ENCODE measurements at places on chromosomes 2 and 18. TPM values are rescaled to one million over a fixed set of nuclear protein-coding genes. Genes with fewer than 3 reads are reported as not detected.

Gene FBXO15
- polyA plus RNA-seq, result 0.41 TPM

Gene EPB41L3
- polyA plus RNA-seq, result 28.7 TPM

Gene NT5DC4
- polyA plus RNA-seq, result not detected

Gene KLHL41
- polyA plus RNA-seq, result 0.34 TPM

Gene ABCB11
- polyA plus RNA-seq, result 0.04 TPM

Gene DIS3L2
- 16.6 TPM for polyA plus RNA-seq

Gene KDM3A
- polyA plus RNA-seq, result 20.4 TPM

Gene PRLH
- not detected for polyA plus RNA-seq

Gene SERPINB10
- polyA plus RNA-seq, result 0.06 TPM

Gene UGT1A6
- polyA plus RNA-seq, result 22.4 TPM

Gene NAPG
- polyA plus RNA-seq, result 12.4 TPM

Gene NFATC1
- polyA plus RNA-seq, result 1.9 TPM

Gene CCDC141
- 0.01 TPM for polyA plus RNA-seq

Gene DNAJC5G
- polyA plus RNA-seq, result 0.05 TPM

Gene SMAD4
- polyA plus RNA-seq, result 6.1 TPM

Gene GCG
- polyA plus RNA-seq, result 0.10 TPM

Gene ASIC4
- 0.02 TPM for polyA plus RNA-seq

Gene SMCHD1
- 7.6 TPM for polyA plus RNA-seq

Gene POTEJ
- not detected for polyA plus RNA-seq

Gene TMEM247
- not detected for polyA plus RNA-seq

Gene GALNT5
- 5.6 TPM for polyA plus RNA-seq

Gene SERPINB11
- 6.4 TPM for polyA plus RNA-seq

Gene CHMP3
- 46.1 TPM for polyA plus RNA-seq

Gene EMX1
- polyA plus RNA-seq, result 0.05 TPM

Gene TCF23
- polyA plus RNA-seq, result 0.02 TPM

Gene EGR4
- not detected for polyA plus RNA-seq

Gene SKOR2
- not detected for polyA plus RNA-seq

Gene INPP5D
- 5.6 TPM for polyA plus RNA-seq

Gene PCARE
- polyA plus RNA-seq, result 0.22 TPM

Gene CRACDL
- 15.8 TPM for polyA plus RNA-seq

Gene SLC5A7
- not detected for polyA plus RNA-seq

Gene DPP4
- polyA plus RNA-seq, result 0.08 TPM

Gene RAX
- 0.01 TPM for polyA plus RNA-seq

Gene RGPD8
- 1.0 TPM for polyA plus RNA-seq
